Left lobe of liver (tissue), 2 donors: ENCODE measurements at places on chromosomes 1 and 21. TPM values are rescaled to one million over a fixed set of nuclear protein-coding genes. Genes with fewer than 3 reads are reported as not detected.

DNA sequence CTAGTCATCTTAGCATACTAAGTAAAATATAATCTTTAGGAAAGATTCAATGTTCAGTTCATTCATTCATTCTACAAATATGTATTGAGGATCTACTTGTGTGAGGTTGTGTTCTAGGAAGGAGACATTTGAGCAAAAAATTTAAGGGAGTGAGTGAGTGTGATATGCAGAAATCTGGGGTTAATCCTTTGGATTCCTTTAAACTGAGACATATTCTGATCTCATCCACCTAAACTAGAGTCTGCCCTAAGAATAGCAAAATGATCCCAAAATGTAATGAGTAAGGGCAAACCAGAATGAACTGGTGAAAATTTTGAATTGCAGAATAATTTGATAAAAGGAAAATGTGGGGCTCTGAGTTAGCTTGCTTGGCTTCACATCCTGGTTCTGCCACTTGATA lies 8.6 kb downstream of the UBE2U start:
- DNase-seq: no peak

GRCh38 chr1:91661121-91661520 lies 160.5 kb downstream of the CDC7 start:
- DNase-seq: no peak

Gene FH
- 120 TPM for total RNA-seq

Gene LCE1A
- total RNA-seq: not detected

Gene MSH4
- total RNA-seq: 0.08 TPM
